ENCODE measurements at places on chromosomes 4 and X.

DNA sequence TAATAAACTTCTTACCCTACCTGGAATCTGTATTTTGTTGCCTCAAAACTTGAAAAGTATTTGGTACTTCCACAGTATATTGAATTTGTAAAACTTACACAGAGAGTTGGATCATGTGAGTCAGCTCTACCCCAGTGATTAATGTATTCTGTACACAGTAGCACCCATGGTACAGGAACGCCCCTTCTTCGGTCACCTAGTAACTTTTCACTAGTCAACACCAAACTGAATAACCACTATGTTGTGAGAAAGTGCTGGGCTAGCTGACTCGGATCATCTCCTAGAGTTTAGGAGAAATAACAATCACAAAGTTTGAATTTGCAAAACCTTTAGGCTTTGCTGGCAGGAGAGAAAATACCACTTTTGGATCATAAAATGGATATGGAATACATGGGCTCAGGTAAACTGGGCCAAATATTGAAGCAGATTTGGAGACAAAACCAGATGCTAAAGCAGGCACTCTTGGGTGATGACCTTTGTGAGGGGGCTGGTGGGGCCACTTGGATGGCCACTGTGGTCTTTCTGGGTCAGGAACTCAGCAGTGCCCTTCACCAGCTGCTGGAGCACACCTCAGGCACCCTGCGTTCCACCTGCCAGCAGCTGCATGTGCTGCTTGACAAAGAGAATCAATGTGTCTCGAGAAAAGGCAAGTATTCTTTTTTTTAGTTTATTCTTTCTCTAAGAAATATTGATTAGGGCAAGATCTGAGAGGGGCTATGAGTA, at the start of gene DTHD1:
Gene DTHD1, plus strand, starts transcription at position 233 of the 723 bp plus-strand sequence. Its CDS starts 143 bp downstream, at position 376.
- no peak within 1 kb of the TSS for H3K27ac ChIP-seq
- H3K36me3 ChIP-seq: no peaks in the 10 kb centered on the region
- no peak within 1 kb of the TSS for H3K4me3 ChIP-seq

- peaks cover 8% of the 10 kb centered on the region for H3K4me1 ChIP-seq
- H3K27ac ChIP-seq: no peak overlapping the region
- no peaks in the 10 kb centered on the region for H3K27me3 ChIP-seq
- DNase-seq: no peak
Measured at GRCh38 chr4:84879651-84880200, 86.8 kb downstream of the WDFY3 start.

DNA sequence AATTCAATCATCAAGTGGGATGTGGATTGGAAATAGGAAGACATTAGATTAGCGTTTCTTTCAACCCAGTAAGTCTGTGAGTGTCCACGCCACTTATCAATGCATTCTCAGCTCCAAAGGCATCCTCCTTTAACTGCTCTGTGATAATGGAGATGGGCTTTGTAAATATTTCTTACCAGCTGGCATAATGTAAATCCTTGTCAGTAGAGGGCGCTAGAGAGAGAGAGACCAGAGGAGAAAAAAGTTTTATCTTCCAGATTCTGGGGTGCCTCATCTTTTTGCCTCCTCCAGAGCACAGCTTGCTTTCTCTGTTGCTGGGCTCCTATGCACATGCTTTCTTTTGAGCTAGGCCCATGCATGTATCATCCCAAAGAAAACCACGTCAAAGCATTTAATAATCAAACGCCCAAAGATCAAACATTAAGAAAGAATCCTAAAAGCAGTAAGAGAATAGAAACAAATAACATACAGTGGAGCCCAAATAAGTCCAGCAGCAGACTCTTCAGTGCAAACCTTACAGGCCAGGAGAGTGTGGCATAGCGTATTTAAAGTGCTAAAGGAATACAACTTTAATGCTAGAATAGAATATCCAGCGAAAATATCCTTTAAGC, 9.6 kb upstream of the MTMR1 start:
- no peak overlapping the region for H3K27ac ChIP-seq
- no peak overlapping the region for H3K4me3 ChIP-seq
- H3K4me1 ChIP-seq: no peaks in the 10 kb centered on the region
- H3K27me3 ChIP-seq: no peaks in the 10 kb centered on the region
- no peaks in the 10 kb centered on the region for H3K36me3 ChIP-seq

GRCh38 chrX:41350976-41351569, 17.1 kb downstream of the DDX3X start:
- DNase-seq: no peak
- no peaks in the 10 kb centered on the region for H3K4me1 ChIP-seq

- no peak overlapping the region for H3K27ac ChIP-seq
- peaks cover 26% of the 10 kb centered on the region for H3K4me1 ChIP-seq
- no peaks in the 10 kb centered on the region for H3K27me3 ChIP-seq
- no peak for DNase-seq
- no peak overlapping the region for H3K4me3 ChIP-seq
Measured at GRCh38 chr4:82624819-82625218, 63.0 kb upstream of the TMEM150C start.

DNA sequence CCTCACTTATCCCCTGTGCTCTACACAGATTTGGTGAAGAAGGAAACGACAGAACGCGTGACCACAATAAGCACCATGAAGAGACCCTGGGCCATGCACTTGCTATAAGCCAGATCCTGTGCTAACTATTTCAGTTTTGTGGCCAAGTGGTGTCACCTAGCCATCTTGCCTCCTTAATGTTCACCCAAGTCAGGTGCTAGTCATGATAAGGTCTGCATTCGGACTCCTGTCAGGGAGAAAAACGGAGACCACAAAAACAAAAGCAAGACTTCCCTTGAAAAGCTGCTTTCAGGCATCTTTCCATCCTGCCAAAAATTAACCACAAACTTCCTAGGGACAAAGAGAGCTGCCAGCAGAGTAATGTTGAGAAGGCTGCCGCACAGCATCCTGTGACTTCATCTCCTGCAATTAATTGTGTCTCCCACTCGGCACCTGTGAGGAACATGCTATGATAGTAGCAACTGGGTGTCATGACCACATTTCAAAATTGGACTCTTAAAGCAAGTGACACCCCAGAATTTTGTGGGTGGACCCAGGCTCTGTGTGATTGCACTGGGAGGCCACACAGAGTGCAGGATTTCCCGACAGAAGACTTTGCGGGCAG, 8.8 kb upstream of the IDS start:
- peaks cover 20% of the 10 kb centered on the region for H3K4me1 ChIP-seq
- no peak overlapping the region for H3K27ac ChIP-seq
- no peak overlapping the region for H3K4me3 ChIP-seq
- peaks cover 8% of the 10 kb centered on the region for H3K36me3 ChIP-seq

DNA sequence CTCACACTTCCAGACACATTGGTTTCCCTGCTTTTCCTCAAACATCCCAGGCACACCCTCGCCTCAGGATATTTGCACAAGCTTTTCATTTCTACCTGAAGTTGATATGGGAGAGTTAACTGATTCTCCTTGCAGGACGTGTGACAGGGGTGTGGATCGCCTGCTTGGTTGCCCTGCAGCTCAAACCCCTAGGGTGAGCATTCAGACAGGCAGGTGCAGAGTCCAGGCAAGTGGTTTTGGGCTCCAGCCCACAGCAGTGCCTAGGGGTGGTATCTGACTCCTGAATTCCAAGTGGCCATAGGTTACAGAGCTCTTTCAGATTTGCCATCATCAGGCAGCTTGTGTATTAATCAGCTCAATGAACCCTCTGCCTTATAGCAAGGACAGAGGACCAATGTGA, 1104.2 kb upstream of the IGFBP7 start:
- H3K4me1 ChIP-seq: no peaks in the 10 kb centered on the region
- no peak overlapping the region for H3K4me3 ChIP-seq
- H3K27me3 ChIP-seq: no peaks in the 10 kb centered on the region
- no peaks in the 10 kb centered on the region for H3K36me3 ChIP-seq

GRCh38 chr4:187606581-187606980, 389.0 kb upstream of the ZFP42 start:
- no peak overlapping the region for H3K4me3 ChIP-seq
- no peaks in the 10 kb centered on the region for H3K27me3 ChIP-seq
- H3K36me3 ChIP-seq: no peaks in the 10 kb centered on the region

DNA sequence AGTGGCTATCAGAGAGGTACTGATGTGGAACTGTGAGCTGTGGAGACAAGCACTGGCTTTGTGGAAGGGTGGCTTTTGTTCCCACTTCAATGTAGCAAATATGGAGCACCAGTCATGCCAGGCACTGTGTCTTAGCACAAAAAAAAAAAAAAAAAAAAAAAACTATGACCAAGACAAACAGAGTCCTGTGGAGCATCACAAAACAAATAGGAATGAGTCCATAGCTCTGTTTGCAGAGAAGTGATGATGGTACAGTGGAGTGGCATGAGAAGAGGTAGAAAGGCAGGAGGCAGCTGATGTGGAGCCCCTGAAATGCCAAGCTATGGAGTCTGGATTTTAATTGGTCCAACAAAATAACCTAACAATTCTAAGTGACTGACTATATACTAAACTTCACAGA, 116.9 kb downstream of the RAB28 start:
- DNase-seq: no peak
- peaks cover 24% of the 10 kb centered on the region for H3K4me1 ChIP-seq
- H3K4me3 ChIP-seq: no peak overlapping the region
- H3K36me3 ChIP-seq: peaks cover 16% of the 10 kb centered on the region
- no peak overlapping the region for H3K27ac ChIP-seq
- no peaks in the 10 kb centered on the region for H3K27me3 ChIP-seq

DNA sequence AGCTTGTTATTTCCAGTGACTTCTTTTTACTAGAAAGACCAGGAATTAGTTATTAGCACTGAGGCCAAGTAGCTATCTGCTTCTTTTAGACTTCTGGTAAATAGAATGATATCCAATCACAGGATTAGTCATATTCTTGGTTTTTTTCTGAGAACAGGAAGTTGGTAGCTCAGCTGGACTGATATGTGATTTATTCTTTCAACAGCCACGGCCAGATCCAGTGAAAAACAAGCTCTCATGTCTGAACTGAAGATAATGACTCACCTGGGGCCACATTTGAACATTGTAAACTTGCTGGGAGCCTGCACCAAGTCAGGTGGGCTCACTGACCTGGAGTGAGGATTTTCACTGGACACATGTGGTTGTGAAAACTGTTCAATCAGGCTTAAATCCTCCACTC, 48.6 kb downstream of the PDGFRA start:
- no peak overlapping the region for H3K4me3 ChIP-seq
- no peak overlapping the region for H3K27ac ChIP-seq
- DNase-seq: no peak
- H3K4me1 ChIP-seq: peaks cover 15% of the 10 kb centered on the region

- H3K27me3 ChIP-seq: no peaks in the 10 kb centered on the region
- no peak overlapping the region for H3K4me3 ChIP-seq
- no peaks in the 10 kb centered on the region for H3K4me1 ChIP-seq
- H3K36me3 ChIP-seq: no peaks in the 10 kb centered on the region
Measured at GRCh38 chr4:188187106-188187505, 47.9 kb downstream of the TRIML1 start.

DNA sequence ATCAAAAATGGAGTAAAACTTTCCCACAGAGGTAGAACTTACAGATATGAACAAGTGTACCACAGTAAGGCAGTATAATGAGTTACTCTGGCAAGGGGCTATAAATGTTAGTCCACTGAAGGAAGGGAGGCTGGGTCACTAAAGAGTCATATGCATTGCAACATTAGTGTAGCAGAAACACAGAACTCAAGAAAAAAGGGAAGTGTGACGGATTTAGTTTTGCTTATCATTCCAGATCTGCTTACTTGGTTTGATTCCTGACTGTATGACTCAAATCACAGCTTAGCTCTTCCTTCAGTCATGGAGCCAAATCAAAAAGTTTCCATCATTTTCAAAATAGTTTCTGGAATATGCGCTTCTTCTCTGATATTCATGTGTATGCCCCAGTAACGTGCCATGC, 148.7 kb downstream of the FSTL5 start:
- H3K4me1 ChIP-seq: peaks cover 3% of the 10 kb centered on the region
- no peaks in the 10 kb centered on the region for H3K27me3 ChIP-seq
- no peaks in the 10 kb centered on the region for H3K36me3 ChIP-seq
- DNase-seq: no peak

DNA sequence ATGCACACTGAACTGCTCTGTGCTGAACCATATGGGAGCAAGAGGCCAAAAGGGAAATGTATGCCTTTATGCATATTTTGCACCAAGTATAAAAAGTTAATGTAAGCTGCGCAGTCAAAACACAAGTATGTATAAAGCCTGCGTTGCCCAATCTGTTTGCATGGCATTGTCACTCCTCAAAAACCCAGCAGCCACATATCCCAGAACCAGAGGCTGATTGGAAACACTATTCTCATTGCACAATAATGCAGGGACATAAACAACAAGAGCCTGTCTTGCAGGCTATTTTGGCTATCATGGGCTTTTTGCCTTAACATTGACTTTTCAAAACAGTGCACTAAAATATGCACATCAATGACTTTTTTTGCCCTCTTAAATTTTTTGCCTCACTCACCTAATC, 5.1 kb upstream of the ASB9 start:
- no peak overlapping the region for H3K4me3 ChIP-seq
- H3K36me3 ChIP-seq: no peaks in the 10 kb centered on the region
- no peaks in the 10 kb centered on the region for H3K27me3 ChIP-seq

DNA sequence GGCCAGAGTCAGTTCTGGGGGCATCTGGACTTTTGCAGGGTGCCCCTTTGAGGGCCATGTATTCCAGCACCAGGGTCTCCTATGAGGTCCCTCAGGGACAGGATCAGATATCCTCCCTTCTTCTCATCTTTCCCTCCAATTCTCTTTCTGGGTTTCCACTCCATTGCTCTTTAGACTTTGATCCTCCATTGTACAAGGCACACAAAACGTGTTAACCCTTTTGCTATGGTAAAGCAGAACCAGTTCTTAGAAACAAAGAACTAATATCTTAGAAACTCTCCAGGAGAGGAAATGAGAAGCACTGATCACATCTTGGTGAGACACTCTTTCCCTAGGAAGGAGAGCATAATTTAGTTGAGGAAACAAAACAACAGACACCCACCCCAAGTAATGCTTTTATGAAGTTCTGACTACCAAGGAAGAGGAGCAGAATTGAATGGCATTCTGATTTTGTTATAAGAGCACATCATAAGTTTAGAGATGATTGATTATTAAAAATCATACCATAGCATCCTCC, 200.7 kb upstream of the NPY2R start:
- H3K27ac ChIP-seq: no peak overlapping the region
- no peaks in the 10 kb centered on the region for H3K4me1 ChIP-seq
- peaks cover 2% of the 10 kb centered on the region for H3K27me3 ChIP-seq
- H3K36me3 ChIP-seq: no peaks in the 10 kb centered on the region
- H3K4me3 ChIP-seq: no peak overlapping the region
- no peak for DNase-seq

- H3K4me1 ChIP-seq: no peaks in the 10 kb centered on the region
- no peaks in the 10 kb centered on the region for H3K27me3 ChIP-seq
- no peak overlapping the region for H3K27ac ChIP-seq
- DNase-seq: no peak
Measured at GRCh38 chr4:121738780-121739535, 26.0 kb downstream of the SMIM43 start.

DNA sequence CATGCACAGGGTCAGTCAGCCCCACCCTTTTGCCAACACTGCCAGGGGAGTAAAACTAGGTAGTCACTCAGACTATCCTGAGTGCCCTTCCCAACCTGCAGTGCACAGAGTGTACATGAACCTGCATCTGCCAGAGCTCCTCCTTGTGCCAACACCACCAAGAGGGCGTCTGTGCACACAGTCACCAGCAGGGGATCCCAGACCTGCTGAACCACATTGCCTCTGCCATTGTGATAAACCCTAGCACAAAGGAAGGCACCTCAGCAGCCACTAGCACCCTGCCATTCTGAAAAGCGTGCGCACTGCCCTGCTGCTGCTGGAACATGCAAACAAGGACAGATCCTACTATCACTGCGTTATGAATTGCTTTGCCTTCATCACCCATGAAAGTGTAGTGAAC, 247.8 kb upstream of the POU3F4 start:
- no peaks in the 10 kb centered on the region for H3K27me3 ChIP-seq
- H3K36me3 ChIP-seq: peaks cover 3% of the 10 kb centered on the region
- H3K27ac ChIP-seq: no peak overlapping the region
- H3K4me3 ChIP-seq: no peak overlapping the region
- H3K4me1 ChIP-seq: no peaks in the 10 kb centered on the region

All from neural crest cell (in vitro differentiated cells).